Fibroblast of upper back skin (primary cell): ENCODE measurements at places on chromosomes 2 and 18.

GRCh38 chr2:111186933-111187332 lies 66.2 kb downstream of the BCL2L11 start:
- DNase-seq, result no peak

DNA sequence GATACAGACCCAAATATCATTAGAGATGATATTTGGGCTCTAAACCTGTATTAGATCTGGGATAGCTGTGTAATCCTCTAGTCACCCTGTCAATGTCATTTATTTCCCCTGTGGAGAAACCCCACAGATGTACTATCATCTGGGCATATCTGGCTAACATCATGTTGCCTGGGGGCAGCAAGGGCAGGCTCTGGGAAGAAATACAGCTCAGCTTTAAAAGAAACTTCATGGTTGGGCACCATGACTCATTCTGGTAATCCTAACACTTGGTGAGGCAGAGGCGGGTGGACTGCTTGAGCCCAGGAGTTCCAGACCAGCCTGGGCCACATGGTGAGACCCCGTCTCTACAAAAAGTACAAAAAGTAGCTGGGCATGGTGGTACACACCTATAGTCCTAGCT lies 282.5 kb downstream of the SLC8A1 start:
- DNase-seq, result no peak

- DNase-seq, result peak; percentile 57
Observed at GRCh38 chr2:204673877-204674276, 128.6 kb downstream of the PARD3B start.

DNA sequence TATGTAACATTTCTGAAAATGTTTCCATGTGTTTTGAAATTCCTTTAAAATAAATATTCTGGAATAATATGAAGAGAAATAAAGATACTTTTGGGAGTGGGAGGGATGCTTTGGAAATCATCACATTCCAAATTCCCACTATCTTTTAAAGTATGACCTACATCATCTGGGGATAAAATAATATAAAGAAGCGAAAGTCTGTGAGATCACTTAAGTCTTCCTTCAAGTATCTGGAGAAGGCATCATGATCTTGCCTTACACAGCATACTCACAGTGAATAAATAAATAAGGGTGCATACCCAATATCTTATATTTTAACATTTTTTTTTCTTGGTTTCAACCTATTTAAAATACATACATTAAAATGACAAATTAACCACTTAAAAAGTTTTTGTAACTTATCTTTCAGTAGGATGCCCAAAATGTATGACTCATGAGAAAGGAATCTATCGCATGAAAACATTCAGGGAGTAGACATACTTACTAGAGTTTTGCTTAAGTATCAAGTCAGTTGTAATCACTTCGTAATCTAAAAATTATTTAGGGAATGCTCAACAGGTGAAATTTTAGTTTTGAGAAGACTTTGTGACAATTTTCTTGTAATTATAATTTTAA lies 248.3 kb upstream of the COL3A1 start:
- DNase-seq, result peak; percentile 88

- no peak for DNase-seq
Observed at GRCh38 chr2:15941481-15941850, 1.1 kb downstream of the MYCN start.

GRCh38 chr2:104847586-104848160 lies 6.2 kb upstream of the POU3F3 start:
- no peak for DNase-seq
